ENCODE measurements at places on chromosomes 16 and 17.

DNA sequence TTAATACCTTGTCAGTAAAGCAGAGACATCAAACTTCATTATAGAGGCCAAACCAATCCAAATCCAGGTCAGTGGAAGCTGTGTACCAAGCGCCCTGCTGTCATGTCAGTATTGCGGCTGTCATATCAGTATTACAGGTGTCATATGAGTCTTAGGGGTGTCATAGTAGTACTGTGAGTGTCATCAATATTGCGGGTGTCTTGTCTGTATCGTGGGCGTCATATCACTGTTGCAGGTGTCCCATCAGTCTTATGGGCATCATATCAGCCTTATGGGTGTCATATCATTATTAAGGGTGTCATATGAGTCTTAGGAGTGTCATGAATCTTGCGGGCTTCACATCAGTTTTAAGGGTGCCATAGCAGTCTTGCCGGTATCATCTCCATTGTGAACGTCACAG lies 6.0 kb upstream of the PRDM7 start:
- no peak for DNase-seq

DNA sequence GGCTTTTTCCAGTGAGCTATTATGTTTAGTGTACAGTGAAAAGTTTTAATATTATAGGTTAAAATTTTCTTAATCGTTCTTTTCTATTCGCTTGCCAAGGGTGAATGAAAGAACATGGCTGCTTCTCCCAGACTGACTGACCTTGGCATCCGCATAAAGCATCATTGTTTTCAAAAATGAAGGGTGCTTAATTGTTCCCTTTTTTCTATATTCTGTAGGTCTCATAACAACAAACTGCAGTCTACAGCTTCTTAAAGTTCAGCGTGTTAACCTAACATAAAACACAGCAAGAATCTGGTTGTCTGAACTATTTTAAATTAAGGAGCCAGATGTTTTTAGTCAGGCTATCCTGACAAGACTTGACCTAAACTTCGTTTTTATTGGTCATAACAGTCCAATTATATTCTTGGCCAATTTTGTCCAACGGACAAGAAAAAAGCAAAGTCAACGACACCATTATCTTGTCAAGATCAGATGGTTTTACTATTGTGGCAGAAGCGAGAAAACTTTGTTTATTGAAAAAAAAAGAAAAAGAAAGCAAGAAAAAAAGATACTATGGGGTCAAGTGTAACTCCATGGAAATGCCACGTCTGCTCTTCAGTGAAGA lies 14.1 kb downstream of the C17orf58 start:
- no peak for DNase-seq

- no peak for DNase-seq
Observed at GRCh38 chr17:41452281-41452680, 11.5 kb upstream of the KRT38 start.

- peak; percentile 73 for DNase-seq
Observed at GRCh38 chr16:15704545-15704987, 54.5 kb downstream of the NDE1 start.

- no peak for DNase-seq
Observed at GRCh38 chr16:69094501-69094900, 11.0 kb upstream of the HAS3 start.

DNA sequence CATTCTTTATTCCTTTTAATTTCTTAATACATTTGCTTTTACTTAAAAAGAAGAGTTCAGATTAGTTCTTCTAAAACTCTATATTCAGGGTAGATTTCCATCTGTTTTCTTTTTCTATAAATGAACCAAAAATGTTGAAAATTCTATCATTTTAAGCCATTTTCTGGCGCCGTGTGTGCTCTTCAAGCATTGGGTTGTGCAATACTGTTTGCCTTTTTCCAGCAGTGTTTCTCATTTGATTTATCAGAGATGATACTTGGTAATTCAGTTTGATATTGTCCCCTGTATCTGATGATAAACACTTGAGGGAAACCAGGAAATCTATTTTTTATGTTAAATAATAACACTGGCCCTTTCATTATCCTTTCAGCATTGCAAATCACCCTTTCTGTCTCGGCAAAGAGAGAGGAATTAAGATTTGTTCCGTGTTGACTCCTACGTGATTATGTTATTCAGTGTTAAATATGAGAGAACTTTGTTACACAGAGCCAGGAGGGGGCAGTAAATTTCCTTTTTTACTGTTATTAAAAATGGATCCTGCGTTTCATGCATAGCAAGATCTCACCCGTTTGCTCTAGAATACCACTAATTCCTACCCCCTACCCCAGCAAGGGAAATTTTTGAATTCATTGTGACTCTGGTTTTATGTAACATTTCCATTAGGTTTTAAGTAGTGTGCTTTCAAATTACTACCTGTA lies 606.9 kb upstream of the RBFOX1 start:
- DNase-seq: no peak

- no peak for DNase-seq
Observed at GRCh38 chr16:79209308-79209707, 391.2 kb downstream of the MAF start.

DNA sequence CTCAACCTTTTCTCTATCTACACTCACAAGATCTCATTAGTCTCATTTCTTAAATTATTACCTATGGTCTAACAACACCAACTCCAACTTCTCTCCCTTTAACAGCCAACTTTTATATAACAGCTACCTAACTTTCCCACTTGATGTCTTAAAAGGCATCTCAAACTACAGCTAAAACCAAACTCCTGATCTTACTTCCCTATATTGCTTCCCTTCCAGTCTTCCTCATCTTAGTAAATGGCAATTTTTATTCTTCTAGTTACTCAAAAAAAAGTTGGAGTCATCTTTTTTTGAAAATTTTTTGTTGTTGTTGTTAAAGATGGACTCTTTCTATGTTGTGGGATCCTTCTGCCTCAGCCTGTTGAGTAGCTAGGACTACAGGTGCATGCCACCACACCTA lies 15.3 kb downstream of the SRR start:
- no peak for DNase-seq

GRCh38 chr17:44522883-44523671 lies 19.9 kb upstream of the GPATCH8 start:
- no peak for DNase-seq

- no peak for DNase-seq
Observed at GRCh38 chr16:19210968-19211367, 42.9 kb downstream of the SYT17 start.

DNA sequence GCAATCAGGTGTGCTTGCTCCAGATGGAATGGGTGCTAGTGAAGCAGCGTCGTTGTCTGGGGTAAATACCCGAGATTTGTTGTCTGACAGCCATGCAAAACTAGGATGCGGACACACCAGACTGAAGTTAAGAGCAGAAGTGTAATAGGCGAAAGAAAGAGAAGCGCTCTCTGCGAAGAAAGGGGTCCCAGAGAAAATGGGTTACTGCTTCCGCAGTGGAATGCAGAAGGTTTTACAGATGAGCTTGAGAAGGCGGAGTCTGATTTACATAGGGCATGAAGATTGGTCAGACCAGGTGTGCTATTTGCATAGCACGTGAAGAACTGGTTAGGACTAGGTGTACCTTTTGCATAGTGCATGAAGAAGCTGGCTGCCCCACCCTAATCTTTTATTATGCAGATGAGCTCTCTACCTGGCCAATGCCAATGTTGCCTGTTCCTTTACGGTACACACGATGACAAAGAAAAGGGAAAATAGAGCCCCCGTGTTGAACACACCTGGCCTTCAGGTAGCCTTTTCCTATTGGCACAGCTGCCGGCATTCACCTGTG lies 32.0 kb upstream of the SNN start:
- no peak for DNase-seq

- DNase-seq: no peak
Observed at GRCh38 chr16:84065536-84066132, 23.0 kb upstream of the SLC38A8 start.

DNA sequence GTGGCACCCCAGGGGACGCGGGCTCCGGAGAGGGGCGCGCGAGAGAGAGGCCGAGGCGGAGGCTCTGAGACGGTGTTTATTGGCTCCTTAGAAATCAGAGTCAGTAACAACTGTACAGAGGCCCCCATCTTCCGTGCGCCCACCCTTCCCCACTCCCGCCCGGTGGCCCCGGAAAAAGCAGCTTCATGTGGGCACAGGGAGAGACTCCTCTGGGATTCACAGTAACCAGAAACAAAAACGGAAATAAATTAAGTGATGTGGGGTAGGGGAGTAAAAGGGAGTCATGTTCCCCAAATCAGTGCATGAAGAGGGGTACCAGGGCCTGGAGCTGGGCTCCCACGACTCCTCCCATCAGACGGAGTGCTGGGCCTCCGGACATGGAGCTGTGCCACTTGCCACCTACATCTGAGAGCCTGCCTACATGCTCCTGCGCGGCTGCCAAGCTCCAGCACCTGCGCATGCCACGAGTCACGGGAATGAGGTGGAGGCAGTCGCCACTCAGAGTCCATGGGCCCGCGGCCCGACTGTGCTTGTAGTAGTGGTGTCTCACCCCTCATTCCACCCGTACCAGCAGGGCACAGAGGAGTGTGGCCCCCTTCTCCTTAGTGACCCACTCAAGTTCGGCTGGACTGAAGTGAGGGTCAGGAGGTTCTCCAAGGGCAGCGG lies 543 bp upstream of the GPS2 start:
- no peak for DNase-seq

- DNase-seq: no peak
Observed at GRCh38 chr17:49359990-49360795, 1.9 kb downstream of the ZNF652 start.

DNA sequence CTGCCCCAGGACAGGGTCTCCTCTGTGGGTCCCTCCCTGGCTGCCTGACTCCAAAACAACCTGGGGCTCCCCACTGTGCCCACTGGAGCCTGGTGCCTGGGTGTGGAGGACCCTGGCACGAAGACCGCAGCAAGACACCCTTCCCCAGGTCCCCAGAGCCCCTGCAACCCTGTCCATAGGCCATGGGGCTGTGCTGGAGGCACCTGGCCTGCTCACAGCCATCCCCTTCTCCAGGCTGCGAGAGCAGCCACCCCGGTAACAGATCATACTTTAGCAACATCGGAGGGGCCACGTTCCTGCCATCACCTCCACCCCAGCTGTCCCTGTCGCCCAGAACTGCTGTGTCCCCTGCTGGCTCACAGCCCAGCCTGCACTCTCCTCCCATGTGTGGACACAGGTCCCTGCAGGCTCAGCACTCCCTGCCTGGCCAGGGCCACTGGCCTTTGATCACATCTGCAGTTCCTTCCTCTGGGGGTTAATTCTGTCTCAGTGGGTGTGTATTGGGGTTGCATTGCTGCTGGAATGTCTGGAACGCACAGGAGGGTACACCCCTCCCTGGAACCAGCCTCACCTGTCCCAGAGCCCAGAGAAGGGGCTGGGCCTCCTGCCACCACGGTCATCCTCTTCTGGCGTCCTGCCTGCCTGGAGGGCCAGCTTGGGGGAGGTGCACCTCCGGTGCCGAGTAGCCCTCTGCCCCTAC lies 12.2 kb downstream of the PPL start:
- no peak for DNase-seq

DNA sequence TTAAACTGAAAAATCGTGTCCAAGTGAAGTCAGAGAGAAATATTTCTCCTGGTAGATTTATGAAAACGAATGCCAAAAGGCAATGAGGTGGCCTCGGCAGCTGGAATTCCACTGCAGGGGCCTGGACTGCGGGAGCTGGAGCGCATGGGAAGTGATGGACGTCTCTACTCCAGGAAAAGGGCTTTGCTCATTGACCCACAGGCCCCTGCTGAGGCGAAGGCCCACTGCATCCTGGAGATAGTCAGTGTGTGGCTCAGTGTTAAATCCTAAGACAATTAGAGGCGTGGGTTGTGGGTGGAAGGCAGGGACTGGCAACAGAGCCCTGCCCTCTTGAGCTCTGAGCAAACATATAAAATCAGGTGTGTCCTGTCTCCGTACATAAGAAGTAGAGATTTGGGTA lies 191.4 kb downstream of the SLC39A11 start:
- no peak for DNase-seq

- DNase-seq: no peak
Observed at GRCh38 chr16:86013867-86014266, 114.9 kb downstream of the IRF8 start.

DNA sequence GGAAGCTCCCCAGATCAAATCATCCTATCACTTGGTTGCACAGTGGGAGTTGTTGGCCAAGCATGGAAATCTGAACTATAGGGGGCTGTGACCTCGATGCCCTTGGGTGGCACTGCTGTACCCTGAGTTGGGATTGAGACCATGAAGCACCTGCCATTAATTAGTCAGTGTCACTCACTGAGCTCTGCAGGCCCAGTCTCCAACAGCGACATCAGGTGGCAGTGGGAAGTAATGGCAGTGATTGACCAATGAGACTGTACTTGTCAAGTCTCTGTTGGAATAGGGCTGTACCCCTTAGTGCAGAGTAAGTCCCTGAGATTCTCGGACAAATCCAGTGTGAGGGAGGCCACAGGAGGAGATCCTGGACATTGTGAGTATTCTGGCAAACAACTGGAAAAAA lies 118.0 kb upstream of the RPL38 start:
- DNase-seq: no peak

GRCh38 chr17:80237386-80237785 lies 17.2 kb downstream of the SLC26A11 start:
- no peak for DNase-seq

GRCh38 chr16:82917886-82918595 lies 291.3 kb downstream of the CDH13 start:
- no peak for DNase-seq

GRCh38 chr17:13346592-13346991 lies 255.1 kb downstream of the HS3ST3A1 start:
- DNase-seq: no peak

DNA sequence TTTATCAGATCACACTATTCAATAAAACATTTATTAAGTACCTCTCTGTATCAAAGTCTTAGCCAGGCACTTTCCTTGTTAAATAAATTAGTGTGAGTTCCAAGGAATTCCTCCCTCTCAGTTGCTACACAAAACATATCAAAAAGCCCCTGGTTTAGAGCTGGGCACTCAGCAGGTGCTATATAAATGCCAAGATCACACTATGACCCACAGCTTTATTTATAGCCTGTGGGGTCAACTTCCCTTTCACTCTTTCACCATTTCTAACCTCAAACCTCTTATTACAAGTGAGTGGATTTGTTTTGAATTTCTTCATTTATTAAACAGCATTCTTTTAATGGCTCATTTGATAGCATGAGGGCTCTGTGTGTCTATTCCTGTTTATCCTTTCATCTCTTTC lies 112.6 kb upstream of the MPHOSPH6 start:
- no peak for DNase-seq

DNA sequence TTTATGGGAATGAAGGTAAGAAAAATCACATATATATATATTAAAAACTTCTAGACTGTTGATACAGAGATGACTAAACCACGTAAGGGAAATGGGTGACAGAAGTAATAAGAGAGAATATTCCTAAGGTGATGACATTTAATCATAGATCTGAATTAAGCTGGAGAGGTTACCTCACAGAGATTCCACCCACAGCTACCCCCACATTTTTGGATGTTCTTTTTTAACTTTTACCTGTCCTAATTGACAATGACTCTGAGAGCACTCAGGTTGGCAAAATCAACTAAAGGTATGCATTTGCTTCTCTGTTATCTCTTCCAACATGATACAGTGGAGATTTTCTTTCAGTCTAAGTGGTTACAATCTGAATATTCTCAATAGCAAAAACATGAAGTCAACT lies 1280.6 kb downstream of the CDH11 start:
- no peak for DNase-seq

DNA sequence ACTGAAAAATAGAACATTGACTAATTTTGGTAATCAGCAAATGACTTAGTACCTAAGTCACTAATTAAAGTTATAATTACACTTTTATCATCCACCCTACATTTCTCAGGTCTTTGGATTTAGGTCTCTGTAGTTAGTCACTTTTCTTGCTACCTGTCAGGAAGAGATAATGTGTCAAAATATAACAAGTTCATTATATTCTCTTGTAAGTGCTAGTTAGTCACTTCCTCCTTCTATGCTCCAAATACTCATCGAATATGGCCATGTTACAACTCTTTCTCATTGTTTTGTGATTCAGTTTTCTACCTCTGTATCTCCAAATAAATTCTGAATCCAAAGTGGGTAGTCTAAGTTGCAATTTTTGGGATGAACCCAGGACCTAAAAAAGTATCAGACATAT lies 163.5 kb upstream of the KIF2B start:
- DNase-seq: no peak

All from T-helper 9 cell (primary cell).